ENCODE measurements at places on chromosomes 2 and 18. TPM values are rescaled to one million over a fixed set of nuclear protein-coding genes. Genes with fewer than 3 reads are reported as not detected.
A peak's percentile ranks its signal among the peaks of the same experiment; 100 is the strongest.

Gene PRSS56
- total RNA-seq = not detected

Gene CNGA3
- not detected for total RNA-seq

Gene C2orf69
- 9.4 TPM for total RNA-seq

Gene COL4A4
- 6.2 TPM for total RNA-seq

Gene MARCHF4
- 0.05 TPM for total RNA-seq

GRCh38 chr2:16359961-16360360, 305.7 kb downstream of the CYRIA start:
- DNase-seq = no peak

GRCh38 chr2:240250985-240251847, 110.8 kb upstream of the OTOS start:
- peak; percentile 96 for DNase-seq

- DNase-seq = no peak
Measured at GRCh38 chr2:3726511-3726910, 23.1 kb downstream of the DCDC2C start.

GRCh38 chr2:43370705-43371104, 144.3 kb upstream of the ZFP36L2 start:
- DNase-seq = no peak

GRCh38 chr18:58947136-58947732, 82.6 kb downstream of the ZNF532 start:
- DNase-seq = no peak

- no peak for DNase-seq
Measured at GRCh38 chr2:201144101-201145051, 28.4 kb downstream of the CFLAR start.

- DNase-seq = no peak
Measured at GRCh38 chr2:240289701-240290431, 145.6 kb upstream of the GPC1 start.
